ENCODE measurements at places on chromosomes 2 and 18.

- DNase-seq: no peak
Observed at GRCh38 chr2:215845839-215846586, 167.3 kb downstream of the MREG start.

DNA sequence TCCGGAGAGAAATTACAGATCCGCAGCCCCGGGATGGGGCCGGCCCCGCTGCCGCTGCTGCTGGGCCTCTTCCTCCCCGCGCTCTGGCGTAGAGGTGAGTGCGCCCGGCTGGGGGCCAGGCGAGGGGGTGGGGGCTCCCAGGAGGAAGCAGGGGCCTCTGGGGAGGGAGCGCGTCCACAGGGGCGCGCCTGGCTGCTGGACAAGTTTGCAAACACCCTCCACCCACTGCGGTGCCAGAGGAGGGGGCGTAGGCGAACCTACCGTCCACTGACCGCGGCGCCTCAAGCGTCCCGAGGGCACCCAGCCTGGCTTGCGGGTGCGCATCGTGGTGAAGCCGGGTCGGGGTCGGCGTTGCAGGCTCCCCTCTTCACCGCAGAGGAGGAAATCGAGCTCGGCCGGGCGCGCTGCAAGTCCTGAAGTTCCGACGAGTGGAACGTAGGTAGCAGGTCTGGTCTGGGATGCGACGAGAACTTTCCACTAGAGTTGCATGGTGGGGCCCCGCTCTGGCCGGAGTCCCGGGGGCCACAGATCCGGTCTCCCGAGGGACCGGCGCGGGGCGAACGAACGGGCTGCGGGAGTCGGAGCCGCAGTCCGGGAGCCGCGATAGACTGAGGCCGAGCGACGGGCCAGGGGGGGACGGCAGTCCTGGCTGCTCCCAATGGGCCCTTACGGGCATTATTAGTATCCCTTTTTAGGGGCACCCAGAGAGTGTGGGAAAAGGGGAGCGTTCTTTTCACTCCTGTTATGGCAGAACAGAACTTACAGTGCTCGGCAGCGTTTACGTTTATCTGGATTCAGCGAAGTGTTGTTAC is 502 bp downstream of the MERTK start:
- DNase-seq: no peak

DNA sequence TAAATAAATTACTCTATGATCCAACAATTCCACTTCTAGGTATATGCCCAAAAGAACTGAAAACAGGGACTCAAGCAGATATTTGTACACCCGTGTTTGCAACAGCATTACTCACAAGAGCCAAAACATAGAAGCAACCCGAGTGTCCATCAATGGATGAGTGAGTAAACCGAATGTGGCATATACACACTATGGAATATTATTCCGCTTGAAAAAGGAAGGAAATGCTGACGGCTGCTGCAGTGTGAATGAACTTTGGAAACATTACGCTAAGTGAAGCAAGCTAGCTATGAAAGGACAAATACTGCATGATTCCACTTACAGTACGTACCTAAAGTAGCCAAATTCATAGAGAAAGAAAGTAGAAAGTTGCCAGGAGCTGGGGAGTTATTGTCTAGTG is 32.2 kb downstream of the MREG start:
- DNase-seq: no peak

- no peak for DNase-seq
Observed at GRCh38 chr2:72539071-72539552, 286.7 kb downstream of the EXOC6B start.

DNA sequence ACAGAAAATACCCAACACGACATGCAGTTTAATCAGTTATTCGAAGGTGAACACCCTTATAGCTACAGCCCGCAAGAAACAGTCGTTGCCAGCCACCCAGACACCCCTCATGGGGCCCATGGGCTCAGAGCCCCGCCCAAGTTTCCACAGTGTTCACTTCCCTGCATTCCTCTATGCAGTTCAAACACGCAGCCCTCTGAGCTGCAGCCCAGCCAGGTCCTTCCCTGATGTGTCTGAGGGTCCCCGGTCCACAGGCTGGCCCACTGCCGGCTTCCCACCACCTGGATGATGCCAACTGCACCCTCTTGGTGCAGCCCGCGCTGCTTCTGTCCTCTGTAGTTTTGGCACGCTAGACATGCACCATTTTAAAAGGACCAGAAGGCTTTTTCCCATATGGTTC is 87.4 kb downstream of the ZNF516 start:
- DNase-seq: no peak

DNA sequence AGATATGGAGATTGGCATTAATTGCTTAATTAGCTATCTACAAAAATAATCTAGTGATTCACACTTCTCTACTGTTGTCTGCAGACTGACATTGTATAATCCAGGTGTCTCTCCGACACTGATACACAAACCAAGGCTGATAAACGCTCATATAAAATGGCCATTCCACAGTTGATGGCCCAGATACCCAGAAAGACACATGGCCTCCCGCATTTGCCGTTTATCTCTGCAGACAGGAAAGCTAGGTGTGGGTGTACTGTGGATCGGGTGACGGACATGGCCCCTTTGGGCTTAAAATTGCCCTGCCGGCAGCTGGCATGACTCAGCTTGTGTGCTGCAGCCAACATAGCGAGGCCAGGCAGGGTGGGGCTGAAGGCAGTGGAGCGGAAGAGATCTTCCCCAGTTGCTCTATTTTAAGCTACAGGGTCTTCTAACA is 18.5 kb downstream of the PMAIP1 start:
- DNase-seq: no peak

DNA sequence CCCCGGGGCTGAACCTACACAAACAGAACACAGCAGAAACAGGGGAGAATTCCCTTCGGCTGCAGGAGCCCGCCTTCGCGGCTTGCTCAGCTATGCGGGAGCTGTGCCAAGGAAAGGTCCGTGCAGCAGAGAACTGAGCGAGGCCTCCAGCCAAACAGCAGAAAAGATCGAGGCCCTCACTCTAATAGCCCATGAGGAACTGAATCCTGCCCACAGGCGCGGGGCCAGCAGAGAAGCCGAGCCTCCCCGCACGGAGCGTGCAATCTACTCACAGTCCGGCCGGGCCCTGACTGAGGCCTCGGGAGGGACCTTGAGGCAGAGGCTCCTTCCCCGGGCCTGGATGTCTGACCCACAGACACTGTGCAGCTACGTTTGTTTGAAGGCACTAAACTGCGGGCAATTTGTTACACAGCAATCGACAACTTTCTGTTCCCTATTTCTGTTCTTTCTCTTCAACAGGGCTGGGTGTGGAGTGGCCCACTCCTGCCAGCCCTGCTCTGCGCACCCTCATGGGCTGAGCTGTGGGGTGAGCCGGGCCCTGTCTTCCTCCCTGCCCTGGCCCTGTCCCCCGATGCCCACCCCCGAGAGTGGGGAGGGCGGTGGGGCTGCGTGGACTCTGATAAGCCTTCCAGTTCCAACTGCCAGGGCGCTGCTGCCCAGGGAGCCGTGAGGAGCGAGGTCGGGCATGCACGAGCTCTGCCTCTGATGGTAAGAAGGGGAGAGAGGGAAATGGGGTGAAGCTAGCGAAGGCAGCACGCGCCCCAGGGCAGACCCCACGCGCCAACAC is 13.7 kb downstream of the HES6 start:
- no peak for DNase-seq

GRCh38 chr2:59926731-59927130 is 626.7 kb downstream of the BCL11A start:
- DNase-seq: no peak

- no peak for DNase-seq
Observed at GRCh38 chr18:22632191-22632590, 214.5 kb upstream of the CTAGE1 start.

- peak; percentile 4 for DNase-seq
Observed at GRCh38 chr2:44358503-44358902, 2.8 kb downstream of the PREPL start.
